Renal cortex interstitium (tissue), 15 donors: ENCODE measurements at places on chromosomes 1 and 21. TPM values are rescaled to one million over a fixed set of nuclear protein-coding genes. Genes with fewer than 3 reads are reported as not detected.

The ACTA1 gene
- 7.0 TPM for polyA plus RNA-seq

The TMEM61 gene
- 1.9 TPM for polyA plus RNA-seq

DNA sequence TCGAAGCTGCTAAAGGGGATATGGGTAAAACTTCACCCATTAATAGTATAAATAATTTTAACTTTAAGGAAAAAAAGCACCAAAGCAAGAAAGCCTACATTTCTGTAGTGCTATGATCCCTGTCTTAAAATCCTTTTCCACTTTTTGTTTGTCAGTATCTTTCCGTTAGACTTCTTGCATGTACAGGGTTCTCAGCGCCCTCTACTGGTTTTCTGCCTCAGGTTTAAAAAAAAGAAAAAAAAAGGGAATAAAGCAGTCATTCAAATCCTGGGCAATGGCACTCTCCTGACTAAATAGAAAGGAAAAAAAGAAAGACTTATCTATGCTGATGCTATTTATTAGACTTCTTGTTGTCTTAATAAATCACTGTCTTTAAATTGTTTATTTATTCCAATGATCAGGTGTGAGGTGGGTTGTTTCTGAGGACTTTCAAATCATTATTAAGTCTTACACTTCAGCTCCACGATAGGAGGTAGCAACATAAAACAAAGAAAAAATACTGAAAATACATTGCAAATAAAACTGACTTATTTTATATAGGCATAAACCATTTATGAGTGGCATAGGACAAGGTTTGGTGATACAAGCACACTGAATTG, 475.4 kb upstream of the NR5A2 start:
- DNase-seq: peak; percentile 50

GRCh38 chr1:166165661-166166328, 1.0 kb downstream of the FAM78B start:
- no peak for DNase-seq

GRCh38 chr21:36820176-36821031, 121.5 kb downstream of the SIM2 start:
- DNase-seq: no peak

DNA sequence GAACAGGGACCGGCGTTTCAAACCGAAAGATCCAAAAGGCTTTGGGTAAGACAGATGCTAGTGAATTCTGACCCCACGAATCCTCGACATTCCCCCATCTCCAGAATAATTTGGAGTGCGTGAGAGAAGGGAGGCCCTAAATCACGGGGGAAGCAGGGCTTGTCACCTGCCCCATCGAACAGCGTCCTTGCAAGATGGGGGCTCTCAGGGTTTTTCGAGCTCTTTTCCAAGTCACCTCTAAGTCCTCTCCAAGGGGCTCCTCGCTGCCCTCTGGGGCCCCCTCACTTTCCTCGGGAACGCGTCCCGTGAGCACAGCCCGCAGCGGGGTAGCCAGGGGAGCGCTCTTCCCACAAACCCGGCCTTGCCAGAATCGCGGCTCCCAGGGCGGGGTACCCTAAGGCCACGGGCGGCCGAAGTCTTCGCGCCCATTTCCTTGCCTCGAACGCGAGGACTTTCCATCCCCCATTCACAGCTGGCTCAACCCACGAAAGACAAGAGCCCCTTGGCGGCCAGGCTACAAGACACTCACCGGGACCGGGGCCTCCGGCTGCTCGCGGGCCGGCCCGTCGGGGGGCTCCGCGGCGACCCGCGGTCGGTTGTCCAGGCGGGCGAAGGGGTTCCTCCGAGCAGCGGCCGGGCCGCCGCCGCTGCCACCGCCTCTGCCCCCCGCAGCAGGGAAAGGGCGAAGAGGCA, 546 bp downstream of the DONSON start:
- peak; percentile 25 for DNase-seq

GRCh38 chr21:17446737-17447136, 66.1 kb upstream of the CXADR start:
- no peak for DNase-seq

The CD48 gene
- 1.5 TPM for polyA plus RNA-seq

GRCh38 chr1:33268927-33269610, 12.8 kb downstream of the ZNF362 start:
- DNase-seq: no peak

The GCSAML gene
- polyA plus RNA-seq: 0.44 TPM

The GPA33 gene
- polyA plus RNA-seq: 0.83 TPM

GRCh38 chr1:184223216-184223615, 163.6 kb upstream of the C1orf21 start:
- DNase-seq: no peak

The OR2T35 gene
- not detected for polyA plus RNA-seq

DNA sequence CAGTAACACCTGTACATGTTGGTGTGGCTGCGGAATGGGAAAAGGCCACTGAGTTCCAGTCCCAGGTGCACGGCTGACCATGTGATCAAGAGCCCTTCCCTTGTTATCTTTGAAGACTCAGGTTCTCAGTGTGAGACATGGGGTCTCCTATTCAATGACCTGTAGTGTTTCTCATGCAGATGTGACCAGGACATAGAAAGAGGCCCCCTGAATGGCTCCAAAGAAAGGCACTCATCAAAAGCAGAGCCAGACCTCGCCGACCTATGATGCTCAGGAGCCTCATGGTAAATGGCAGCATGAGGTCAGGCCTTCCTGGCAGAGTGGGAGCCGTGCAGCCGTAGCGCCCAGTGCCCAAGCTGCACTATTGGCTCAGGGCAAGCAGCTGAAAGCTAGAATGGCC, 42.3 kb upstream of the HAO2 start:
- DNase-seq: no peak

DNA sequence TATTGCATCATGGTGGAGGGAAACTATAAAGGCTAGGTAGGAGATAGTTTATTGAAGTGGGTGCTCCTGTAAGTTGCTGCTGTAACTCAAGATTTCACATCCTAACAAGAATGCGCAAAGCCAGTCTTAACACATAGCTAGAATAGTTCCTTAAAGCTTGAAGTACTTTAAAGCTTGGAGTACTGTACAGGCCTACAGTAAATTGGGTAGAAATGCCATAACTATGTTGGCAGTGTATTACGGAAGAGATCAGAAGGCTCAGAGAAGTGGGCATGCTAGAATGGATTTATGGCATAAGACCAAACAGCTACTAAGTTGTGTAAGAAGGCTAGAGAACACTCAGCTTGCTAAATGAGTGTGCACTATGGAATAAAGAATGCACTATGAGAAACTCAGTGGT, 44.5 kb downstream of the DMRTA2 start:
- no peak for DNase-seq

The CHIT1 gene
- 0.24 TPM for polyA plus RNA-seq

- no peak for DNase-seq
These were observed 30.1 kb downstream of the TNFRSF1B start for GRCh38 chr1:12196641-12197482.

- no peak for DNase-seq
These were observed 2.3 kb downstream of the RSBN1 start for GRCh38 chr1:113809670-113810602.

GRCh38 chr1:6321205-6321604, 60.3 kb upstream of the GPR153 start:
- DNase-seq: no peak

The RGS5 gene
- 9.5 TPM for polyA plus RNA-seq

The CACNA1S gene
- 0.44 TPM for polyA plus RNA-seq

The ASTN1 gene
- 1.5 TPM for polyA plus RNA-seq

DNA sequence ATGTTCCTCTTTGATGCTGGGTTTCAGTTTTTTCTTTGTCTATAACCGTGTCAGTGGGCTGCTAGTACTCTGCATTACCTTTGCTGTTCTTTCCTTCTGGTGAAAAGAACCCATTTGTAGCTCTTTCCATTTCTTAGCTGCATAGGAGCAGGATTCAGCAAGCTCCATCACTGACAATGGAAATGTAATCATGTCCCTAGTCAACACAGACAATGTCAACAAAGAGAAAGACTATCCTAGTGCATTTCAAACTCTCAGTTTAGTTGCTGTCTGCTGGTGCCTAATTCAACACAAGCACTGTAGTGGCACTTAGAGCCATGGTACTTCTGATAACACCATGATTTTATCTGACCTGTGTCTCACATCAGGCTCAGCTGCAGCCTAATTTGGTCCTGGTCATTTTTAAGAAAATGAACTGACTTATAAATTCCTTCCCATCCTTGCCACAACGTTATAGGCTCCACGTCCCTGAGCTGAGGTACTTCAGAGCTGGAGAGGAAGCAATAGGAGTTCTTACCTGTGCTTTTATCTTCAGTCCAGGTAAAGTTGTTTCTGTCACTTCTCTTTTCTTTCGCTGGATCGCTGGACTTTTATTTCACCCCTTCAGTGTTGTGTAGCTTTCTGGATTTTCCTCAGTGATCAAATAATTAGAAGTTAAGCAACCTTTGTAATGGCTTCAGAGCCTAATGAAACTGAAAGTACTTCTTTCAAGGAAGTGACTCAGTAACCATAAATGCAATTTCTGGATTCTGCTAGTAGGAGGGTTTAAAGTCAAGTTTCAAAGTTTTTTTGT, at the start of gene GBP3:
GBP3 (minus strand) TSS at position 700 of the 793 bp plus-strand sequence. CDS start 2,145 bp downstream, outside the sequence.
- peak; percentile 17 for DNase-seq

The PRR9 gene
- polyA plus RNA-seq: not detected

The OR2T11 gene
- not detected for polyA plus RNA-seq

DNA sequence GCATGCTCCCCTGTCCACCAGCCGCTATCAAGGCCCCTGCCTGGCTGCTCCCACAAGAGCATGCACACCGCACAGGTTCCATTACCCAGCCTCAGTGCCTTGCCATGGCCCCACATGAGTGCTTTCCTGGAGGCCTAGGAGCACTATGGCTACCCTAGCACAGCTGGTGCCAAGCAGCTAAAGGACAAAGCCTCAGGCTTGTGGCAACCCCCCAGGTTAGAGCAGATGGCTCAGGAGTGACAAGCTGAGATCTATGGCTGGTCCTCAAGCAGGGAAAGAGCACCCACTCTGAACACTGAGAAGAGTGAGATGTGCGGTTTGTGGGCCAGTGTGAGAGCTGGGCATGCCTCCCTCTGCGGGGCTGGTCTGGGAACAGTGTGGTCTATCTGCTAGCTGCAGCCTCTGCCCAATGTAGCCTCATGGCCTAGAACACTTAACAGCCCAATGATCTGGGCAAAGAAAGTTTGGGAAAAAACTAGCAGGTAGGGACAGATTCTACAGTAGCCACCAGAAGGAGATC, 129.8 kb downstream of the VAV3 start:
- DNase-seq: no peak

GRCh38 chr1:107550358-107550757, 409.5 kb downstream of the NTNG1 start:
- no peak for DNase-seq

The ADIPOR1 gene
- polyA plus RNA-seq: 73.8 TPM
